ENCODE measurements at places on chromosomes 7 and 10.

GRCh38 chr7:149022756-149023360 is 5.4 kb downstream of the PDIA4 start:
- peak; percentile 54 for DNase-seq

DNA sequence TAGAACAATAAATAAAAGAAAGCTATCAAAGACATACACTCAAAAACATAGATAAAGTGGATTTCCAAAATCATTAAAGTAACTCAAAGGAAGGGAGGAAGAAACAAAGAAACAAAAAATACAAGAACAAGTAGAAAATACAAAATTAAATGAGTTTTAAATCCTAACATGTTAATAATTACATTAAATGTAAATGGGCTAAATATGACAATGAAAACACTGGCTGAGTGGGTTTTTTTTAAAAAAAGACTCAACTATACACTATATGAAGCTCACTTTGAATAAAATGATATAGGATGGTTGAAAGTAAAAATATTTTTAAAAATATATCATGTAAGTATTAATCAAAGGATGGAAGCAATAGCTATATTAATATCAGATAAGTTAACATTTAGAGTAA is 371.4 kb downstream of the PTPRN2 start:
- no peak for DNase-seq

- DNase-seq = no peak
Observed at GRCh38 chr7:27442455-27442854, 199.9 kb downstream of the EVX1 start.

DNA sequence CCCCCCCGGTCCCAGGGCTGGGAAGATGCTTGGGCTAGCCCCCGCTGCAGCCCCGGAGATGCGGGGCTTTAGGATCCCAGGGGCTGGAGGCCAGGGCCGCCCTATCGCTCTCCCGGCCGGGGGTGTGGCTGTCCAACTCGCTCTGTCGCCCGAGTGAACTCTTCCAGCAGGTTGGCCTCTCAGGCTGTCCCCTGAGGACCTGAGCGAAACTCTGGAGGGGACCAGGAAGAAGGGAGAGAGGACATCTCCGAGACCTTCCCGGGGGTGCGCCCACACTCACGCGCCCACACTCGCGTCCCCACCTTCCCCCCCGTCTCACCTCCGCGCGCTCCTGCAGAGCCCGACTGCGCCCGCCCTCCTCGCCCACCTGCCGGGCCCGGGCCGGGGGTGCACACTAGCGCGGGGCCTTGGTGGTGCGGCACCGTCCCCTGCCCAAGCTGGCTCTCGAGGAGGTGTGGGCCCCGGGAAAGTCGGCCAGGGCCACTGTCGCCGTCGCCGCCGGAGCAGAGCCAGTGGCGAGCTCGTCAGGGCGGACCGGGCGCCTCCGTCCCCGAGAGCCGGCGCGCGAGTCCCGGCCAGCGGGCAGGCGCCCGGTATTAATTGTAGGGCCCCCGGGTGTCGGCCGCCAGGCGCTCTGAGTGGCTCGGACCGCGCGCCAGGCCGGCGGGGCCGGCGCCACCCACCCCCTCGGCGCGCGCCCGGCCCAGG is 101.7 kb upstream of the SVIL start:
- DNase-seq = peak; percentile 70

- DNase-seq = no peak
Observed at GRCh38 chr10:72588266-72588665, 37.6 kb downstream of the MICU1 start.

DNA sequence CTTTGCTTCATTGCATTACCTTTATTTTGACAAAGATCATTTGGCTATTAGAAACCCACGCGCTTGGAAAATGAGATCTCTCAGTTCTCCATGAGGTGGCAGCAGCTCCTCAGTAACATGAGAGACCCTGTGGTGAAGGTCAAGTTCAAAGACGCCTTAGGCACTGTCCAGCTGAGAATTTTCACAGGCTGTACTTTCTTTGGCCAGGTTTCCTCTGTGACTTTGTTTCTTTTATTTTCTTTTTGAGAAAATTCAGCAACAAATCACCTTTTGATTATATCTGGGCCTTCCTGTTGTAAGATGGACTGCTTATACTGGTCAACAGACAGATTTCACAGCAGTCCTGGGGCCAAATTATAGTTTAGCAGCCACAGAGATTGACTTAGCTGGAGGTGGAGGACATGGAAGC is 54.5 kb downstream of the RAB18 start:
- DNase-seq = peak; percentile 65

DNA sequence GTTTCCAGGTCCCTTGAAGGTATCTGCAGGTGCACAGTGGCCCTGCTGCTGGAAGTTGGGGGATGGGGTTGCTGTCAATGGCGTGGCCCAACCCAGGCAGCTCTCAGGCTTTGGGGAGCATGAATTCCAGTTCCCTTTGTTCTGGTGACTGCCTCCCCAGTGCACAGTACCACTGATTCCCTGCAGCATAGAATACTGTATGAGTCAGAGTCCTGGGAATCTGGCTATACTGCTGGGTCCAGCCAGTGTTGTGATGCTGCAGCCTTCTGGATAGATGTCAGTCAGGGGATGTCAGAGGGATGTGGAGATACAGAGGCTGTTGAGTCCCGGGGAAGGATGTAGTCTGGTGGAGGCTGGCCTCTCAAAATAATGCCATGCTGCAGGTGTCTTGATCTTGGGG is 99.3 kb downstream of the LANCL2 start:
- DNase-seq = no peak

DNA sequence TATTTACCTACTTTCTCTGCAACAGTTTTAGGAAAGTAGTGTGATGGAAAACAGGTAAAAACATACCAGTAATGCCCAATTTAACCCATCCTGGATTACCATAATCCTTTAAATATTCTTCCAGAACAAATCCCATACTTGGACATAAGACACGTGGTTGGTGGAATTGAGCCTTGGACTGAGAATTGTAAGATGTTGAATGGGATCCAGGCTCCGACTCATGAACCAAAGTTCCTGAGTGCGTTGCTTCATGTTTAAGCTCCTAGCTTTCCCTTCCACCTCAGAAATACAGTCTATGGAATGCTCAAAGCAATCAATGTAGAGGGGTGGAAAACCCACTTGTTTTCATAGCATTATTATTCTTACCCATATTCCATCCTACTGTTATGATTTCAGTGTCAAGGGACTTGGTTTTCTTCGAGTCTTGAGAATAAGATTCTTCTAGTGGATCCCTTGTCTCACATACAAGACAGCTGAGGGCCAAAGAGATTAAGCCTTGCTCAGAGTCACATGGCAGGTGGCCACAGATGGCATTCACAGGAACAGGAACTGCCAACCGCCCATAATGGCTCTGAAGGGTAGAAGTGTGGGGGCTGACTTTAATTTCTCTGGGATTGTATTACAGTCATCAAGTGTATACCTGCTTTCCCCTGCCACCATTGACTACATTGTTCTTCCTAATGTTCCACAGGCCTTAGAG is 171.2 kb downstream of the GFRA1 start:
- no peak for DNase-seq

GRCh38 chr10:12042409-12042796 is 206 bp downstream of the UPF2 start:
- DNase-seq = no peak

GRCh38 chr7:106021151-106022067 is 58.3 kb downstream of the CDHR3 start:
- DNase-seq = no peak

- no peak for DNase-seq
Observed at GRCh38 chr7:39133088-39133487, 155.4 kb downstream of the POU6F2 start.

DNA sequence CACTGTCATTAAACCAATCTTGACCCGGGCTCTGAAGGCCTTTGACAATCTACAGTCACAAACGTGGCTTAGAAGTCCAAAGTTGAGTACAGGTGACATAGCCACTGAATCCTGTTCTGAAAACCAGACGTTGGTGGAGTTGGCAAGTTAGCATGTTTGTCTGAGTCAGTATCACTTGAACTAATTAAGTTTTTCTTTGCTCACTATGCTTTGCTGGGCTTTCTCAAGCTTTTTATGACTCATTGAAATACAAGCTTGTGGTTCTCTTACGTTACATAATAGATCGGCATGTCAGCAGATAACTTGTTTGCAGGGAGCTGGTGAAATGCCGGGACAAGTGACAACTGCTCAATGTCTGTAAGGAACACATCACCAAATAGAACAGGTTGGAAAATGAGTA is 53.8 kb downstream of the ARL5B start:
- DNase-seq = peak; percentile 27

DNA sequence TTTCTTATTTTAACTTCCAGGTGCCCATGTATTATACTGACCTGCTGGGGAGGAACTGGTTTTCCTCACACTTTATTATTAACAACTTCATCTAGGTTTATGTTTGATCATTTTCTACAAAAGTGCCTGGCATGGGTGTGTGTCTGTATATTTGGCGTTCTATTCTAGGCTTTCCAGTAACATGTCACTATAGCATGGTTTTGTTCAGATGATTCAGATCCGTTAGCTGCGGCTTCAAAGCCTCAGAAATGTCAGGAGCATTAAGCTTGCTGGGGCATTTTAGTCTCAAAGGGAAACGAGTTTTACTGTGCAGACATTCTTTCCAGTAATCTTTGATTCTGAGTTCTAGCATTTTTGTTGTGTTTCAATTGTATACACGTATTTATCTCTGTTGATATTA is 2.3 kb downstream of the INPP5A start:
- no peak for DNase-seq

- DNase-seq = no peak
Observed at GRCh38 chr10:3140280-3140679, 32.3 kb downstream of the PITRM1 start.
